Inflammatory macrophage (primary cell): ENCODE measurements at places on chromosomes 7 and 10.

GRCh38 chr10:70664702-70665195 lies 7.6 kb upstream of the ADAMTS14 start:
- DNase-seq, result no peak

DNA sequence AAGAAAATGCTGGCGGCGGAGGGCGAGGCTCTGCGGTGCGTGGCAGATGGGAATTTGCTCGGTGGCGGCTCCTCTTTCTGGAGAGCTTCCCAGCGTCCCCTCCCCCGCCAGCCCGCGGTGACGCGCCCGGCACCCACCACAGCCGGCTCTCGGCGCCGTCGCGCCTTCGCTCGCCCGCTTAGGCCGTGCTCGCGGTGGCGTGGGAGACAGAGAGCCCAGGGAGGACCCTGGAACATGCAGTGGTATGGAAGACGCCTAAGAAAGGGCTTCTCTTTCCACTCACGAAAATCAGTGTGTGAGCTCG lies 576 bp upstream of the CSGALNACT2 start:
- no peak for DNase-seq

DNA sequence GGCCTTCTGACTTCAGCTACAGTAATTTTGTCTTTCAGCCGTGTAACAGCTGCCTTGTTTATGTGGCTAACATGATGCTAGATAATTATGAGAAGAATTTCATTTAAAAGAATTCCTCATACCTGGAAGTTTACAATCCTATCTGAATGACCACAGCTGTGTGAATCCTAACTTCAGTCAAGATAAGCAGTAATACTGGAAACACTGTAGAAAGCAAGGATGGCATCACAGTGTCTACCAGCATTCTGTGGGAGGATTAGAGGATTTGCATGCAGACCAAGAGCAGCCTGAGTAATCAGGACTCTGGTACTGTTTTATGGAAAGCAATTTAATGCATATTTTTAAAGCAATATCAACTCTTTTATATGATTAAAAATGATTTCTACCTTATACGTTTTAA lies 282.4 kb downstream of the EXOC4 start:
- DNase-seq, result no peak

DNA sequence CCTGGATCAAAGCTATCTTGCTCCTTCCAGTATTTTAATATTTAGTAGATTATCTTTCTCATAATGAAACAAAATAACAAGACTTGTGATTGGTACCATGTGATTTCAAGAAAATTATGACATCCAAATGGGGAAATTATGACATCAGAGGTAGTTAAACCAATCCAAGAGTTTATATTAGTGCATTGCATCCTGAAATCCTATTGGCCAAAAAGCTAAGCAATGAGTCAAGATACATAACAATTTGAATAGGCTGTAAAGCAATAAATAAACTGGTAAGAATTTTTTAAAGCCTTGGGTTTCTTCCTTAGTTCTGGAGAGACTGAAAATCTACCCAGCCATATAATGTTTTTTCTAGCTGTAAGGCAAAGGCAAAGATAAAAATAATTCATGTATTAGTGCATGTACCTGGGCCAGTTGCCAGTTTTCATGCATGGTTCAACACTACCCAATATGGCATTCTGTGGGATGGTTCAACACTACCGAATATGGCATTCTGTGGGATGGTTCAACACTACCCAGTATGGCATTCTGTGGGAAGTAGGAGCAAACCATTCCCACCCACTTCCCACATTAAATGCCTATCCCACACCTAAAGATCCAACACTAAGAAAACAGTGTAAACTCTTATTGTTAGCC lies at the start of gene RNF148:
RNF148 (minus strand) TSS at position 51 of the 639 bp plus-strand sequence. CDS start 172 bp downstream, outside the sequence.
- no peak for DNase-seq

GRCh38 chr7:12386313-12386740 lies 17.3 kb downstream of the VWDE start:
- DNase-seq, result no peak

DNA sequence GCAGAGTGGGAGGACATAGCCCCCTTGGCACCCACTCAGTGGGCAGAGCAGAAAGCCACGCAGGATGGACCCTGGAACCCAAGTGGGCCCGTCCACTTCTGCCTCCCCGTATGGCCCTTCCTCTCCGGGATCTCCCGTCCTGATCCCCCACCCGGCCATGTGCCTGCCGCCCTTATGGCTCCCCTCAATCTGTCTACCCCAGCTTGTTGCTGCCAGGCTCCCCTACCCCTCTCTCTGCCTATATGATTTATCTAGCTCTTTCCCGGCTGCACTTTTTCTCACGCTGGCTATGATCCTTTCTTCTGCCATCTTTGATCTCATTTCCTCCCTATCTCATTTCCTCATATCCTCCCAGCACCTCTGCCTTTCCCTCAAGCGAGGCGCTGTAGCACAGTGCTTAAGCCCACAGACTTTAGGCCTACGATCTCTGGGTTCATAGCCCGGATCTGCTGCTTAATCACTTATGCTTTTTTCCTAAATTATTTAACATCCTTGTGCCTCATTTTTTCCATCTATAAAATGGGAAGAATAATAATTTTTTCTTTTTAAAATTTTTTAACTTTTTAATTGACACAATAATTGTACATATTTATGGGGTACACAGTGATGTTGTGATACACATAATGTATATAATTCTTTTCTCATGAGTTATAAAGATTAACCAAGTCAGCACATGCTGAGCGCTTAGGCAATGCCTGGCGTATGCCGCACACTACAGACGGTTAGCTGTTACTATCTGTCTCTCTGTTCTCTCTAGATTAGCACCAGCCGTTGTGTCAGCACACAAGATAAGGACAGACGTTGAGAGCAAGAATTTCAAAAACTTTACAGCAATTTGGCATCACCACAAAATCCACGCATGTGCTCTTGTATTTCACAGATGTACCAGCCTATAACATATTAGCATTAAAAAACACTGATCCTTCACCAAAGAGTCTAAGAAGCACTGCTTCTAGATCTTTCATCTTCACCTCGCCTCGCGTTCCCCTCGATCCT lies 18.1 kb downstream of the KCNH2 start:
- DNase-seq, result no peak

DNA sequence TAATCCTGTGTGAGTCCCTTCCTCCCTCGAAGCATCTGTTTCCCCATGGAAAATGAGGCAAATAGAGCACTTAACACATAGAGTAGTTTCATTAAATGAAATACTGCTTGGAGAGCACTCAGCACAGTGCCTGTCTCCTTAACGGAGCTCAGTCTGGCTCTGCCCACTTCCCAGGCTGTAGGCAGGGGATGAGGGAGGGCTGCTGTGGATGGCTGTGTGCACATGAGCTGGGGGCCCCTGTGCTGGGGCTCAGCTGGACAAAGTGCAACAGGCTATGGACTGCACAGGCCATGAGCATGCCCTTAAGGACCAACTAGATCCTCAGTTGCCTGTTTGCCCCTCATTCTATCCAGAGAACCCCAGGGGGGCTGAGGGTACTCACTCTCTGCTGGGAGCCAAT lies 14.5 kb downstream of the ZCCHC24 start:
- no peak for DNase-seq
